ENCODE measurements at places on chromosomes 13 and 19. TPM values are rescaled to one million over a fixed set of nuclear protein-coding genes. Genes with fewer than 3 reads are reported as not detected.
A peak's percentile ranks its signal among the peaks of the same experiment; 100 is the strongest.

GRCh38 chr19:42178791-42179674 is 38.4 kb downstream of the DEDD2 start:
- no peak for DNase-seq

- DNase-seq = no peak
Observed at GRCh38 chr19:30091456-30091855, 149.4 kb downstream of the URI1 start.

- DNase-seq = no peak
Observed at GRCh38 chr13:94394723-94395122, 84.8 kb downstream of the DCT start.

DNA sequence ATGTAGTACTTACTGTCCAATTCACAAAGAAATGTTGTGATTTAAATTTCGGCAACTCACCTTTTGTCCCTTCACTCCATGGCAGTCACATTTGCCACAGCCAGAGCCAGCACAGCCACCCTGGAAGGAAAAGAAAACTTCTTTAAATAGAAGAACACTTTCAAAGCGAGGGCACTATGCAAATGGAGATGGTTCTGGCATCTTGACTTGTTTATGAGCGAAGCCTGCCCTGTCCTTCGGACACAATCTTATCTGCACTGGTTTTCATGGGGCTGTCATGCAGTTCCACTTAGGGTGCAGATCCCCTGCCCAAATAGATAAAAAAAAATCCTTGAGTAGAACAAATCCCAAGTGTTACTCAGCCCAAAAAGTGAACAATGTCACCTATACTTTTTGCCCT is 64.3 kb downstream of the COL4A1 start:
- DNase-seq = no peak

DNA sequence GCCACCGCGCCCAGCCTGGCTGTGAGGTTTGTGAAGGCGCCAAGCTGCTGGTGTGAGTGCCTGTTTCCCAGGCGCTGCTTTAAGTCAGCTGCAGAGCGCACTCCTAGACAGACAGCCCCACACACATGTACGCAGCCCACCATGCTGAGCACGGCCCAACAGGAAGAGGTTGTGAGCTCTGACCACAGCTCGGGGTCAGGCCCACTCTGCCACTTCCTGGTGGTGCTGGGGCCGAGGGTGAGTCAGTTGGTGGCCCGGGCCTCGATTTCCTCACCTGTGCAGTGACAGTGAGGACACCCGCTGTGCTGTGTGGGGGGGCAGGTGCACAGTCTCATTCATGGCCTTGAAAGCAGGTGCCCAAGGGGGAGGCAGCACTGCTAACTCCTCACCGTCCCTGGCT is 106.7 kb downstream of the KDM4B start:
- no peak for DNase-seq

- peak; percentile 60 for DNase-seq
Observed at GRCh38 chr19:9847087-9847671, 12.1 kb downstream of the PIN1 start.

- no peak for DNase-seq
Observed at GRCh38 chr13:43782686-43783085, 4.1 kb downstream of the ENOX1 start.

- no peak for DNase-seq
Observed at GRCh38 chr19:4487572-4487971, 15.5 kb downstream of the HDGFL2 start.

GRCh38 chr13:42048684-42049453 is 421 bp downstream of the DGKH start:
- peak; percentile 71 for DNase-seq

DNA sequence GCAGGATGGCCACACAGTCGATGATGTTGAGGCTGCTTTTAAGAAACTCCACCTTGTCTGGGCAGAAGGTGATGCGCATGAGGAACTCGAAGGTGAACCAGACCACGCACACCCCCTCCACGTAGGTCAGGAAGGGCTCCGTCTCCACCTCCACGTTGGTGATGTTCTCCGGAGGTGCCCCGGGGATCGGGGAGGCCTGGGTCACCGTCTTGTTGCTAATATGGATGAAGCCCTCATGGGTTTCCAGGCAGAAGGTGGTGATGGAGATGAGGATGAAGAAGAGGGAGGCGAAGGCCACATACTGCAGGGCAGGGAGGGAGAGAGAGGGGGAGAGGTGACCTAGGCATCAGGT is 5.4 kb downstream of the KCNC3 start:
- no peak for DNase-seq

DNA sequence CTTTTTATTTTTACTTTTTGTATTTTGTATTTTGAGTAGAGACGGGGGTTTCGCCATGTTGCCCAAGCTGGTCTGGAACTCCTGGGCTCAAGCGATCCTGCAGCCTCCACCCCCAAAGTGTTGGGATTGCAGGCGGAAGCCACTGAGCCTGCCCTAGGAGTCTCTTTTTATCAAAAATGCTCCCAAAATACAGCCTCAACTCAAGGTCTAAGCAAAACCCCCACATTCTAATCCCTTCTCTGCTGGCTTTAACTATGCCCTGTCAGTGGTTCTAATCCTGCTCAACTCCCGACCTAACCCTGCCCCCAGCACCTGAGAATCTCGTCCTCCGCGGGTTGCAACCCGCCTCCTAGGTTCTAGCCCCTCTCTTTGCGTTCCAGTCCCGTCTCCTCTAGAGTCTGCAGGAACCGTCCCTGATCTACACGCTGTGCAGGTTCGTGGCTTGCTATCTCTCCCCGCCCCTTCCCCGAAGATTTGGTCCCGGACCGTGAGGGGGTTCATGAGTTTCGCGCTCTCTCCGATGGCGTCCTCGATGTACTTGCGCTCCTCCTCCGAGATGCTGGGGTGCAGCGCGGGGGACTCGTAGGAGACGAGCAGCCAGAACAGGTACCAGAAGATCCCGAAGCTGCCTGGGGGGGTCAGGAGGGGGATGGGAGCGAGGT is 8.0 kb downstream of the SLC17A7 start:
- DNase-seq = no peak

GRCh38 chr13:111573801-111574200 is 253.4 kb downstream of the TEX29 start:
- no peak for DNase-seq

DNA sequence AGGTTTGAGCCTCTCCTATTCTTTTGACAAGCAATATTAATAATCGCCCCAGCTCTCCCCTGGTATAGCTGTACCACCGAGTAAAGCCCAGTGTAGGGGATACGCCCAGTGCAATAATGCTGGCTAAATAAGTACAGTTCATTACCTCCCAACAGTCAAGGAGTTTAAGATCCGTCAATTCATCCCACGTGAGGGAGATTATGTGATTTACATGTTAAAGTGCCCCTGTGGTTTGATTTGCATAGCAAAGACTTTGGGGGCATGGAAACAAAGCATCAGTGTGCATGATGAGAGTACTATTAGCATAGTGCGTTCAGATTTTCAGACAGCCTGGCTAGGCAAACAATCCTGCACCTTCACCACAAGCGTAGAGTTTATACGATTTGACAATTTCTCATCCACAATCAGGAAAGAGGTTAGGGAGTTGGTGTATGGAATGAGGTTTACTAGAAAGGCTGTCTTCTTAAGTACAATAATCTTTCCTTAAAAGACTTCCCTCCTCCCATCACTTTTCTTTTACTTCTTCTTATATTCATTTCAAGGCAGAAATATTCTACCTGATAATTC is 754.0 kb downstream of the DIAPH3 start:
- no peak for DNase-seq

DNA sequence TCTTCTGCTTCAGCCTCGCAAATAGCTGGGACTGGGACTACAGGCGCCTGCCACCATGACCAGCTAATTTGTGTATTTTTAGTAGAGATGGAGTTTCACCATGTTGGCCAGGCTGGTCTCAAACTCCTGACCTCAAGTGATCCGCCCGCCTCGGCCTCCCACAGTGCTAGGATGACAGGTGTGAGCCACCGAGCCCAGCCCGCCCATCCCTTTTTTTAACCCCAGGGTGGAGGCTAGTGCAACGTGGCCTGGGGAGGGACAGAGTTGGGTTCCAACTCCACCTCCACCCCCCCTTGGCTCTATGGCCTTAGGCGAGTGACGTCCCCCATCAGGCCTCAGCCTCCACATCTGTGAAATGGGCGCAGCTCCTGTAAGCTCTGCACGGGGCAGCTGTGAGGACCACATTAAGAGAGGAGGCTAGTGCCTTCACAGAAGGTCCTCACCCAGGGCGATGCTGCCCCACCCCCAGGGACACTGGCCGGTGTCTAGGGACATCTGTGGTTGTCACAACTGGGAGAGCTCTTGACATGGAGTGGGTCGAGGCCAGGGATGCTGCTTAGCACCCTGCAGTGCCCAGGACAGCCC is 37.7 kb downstream of the SMIM24 start:
- no peak for DNase-seq

DNA sequence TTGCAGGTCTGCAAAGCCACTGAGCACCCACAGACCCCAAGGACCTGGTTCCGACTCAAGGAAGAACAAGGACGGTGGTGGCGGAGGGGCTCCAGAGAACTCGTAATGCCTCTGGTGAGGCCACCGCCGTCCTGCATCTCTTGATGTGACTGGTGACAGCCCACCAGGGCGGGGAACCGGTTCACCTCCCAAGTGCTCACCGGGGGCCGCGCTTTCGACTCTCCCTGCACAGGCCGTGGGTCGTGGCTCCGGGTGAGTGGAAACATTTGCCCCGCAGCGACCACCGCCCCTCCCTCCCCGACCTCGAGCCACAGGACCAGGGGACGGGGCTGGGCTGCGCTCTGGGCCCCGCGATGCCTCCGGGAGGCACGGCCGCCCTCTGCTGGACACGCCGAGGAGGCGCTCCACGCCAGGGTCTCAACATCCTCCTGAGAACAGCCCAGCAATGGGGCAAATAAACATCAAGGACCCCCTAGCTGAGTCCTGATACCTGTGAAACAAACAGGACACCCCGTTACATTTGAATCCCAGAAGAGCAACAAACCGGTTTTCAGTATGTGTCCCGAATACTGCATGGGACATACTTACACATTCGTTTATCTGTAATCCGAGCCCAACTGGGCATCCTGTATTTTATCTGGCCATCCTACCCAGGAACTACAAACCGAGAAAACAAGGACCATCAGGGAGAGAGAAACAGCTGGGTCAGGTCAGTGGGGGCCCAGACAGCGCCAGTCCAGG is 3.9 kb upstream of the PLPP2 start:
- DNase-seq = no peak

DNA sequence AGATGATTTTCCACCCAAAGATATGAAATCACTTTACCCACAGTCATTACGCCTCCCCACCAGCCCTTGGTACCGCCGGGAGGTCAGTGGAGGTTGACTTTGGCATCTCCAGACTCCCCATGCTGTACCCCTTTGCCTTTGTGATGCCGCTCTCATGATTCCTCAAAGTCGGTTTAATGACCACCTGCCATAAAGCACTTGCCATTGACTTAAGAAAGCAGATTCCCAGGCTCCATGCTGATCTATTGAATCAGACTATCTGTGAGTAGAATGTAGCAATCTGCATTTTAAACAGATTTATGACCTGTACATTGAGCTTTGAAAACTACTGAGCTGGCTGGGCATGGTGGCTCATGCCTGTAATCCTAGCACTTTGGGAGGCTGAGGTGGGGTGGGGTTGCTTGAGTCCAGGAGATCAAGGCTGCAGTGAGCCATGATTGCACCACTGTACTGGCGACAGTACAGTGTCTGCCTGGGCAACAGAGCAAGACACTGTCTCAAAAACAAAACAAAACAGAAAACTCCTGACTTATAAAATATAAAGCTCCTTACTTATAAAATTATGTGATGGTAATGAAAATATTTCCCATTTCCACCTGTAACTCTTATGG is 235.2 kb downstream of the KLF5 start:
- no peak for DNase-seq

DNA sequence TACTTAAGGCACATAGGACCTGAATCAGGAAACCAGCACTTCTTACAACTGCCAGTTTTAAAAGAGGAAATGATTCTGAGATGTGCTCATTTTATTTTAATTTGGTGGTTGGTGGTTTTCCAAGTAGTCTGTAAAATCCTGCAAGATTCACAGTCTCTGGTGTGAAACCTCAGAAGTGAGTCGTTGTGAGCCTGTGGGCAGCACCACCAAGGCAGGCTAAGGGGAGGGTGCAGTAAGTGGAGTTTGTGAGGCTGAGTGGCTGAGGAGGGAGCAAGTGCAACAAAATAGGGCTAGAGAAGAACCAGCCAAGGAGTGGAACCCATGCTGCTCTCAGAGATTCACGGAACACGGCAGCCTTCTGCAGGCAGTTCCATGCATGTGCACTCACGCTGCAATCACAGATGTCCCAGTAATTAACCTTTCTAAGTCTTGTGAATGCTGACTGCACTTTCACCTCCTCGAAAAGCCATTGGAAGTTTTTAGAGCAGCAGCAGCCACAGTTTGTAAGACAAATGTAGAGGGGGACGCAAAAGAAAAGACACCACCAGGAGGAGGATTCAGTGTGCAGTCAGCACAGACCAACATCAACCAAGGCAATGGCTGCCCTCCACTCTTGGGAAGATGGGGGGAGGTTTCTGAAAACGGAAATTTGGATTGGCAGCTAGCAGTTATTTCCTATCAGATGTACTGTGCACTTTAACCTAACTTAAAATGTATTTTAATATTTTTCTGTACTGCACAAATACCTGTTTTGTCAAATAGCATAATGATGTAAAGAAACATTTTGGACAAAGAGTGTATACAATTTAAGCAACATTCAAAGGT is 44.9 kb downstream of the ESD start:
- DNase-seq = no peak

DNA sequence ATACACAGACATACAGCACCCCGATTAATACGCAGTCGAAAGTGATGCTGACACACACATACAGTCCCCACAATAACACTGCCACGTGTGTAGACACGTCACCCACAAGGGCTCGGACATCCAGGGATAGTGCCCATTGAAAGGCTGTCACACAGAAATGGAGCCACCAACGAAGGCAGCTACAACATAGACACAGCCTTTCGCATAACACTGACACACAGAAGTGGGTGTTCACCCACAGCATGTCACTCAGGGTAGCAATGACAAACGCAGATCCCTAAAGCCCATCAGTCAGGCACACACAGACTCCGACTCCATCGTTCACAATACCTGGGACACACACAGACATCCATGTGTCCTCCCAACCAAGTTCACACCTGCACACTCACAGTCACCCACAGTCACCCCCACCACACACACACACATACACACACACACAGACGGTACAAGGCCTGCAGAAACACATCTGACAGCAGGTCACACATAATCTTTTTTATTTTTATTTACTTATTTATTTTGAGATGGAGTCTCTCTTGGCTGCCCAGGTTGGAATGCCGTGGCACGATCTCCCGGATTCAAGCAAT is 10.4 kb upstream of the NANOS3 start:
- no peak for DNase-seq

- no peak for DNase-seq
Observed at GRCh38 chr19:44907613-44908012, 2.0 kb downstream of the APOE start.

- DNase-seq = peak; percentile 19
Observed at GRCh38 chr13:44817131-44817671, 172.1 kb downstream of the NUFIP1 start.

- no peak for DNase-seq
Observed at GRCh38 chr19:35408284-35409171, 37.7 kb downstream of the GPR42 start.

GRCh38 chr13:108961542-108962125 is 332.2 kb downstream of the MYO16 start:
- peak; percentile 60 for DNase-seq

GRCh38 chr13:43058318-43058674 is 34.9 kb downstream of the DNAJC15 start:
- DNase-seq = no peak

Gene SOX1
- not detected for total RNA-seq

Gene NLRP9
- not detected for total RNA-seq

Gene TLE2
- 38.8 TPM for total RNA-seq

Gene RRAS
- total RNA-seq = 89.5 TPM

Gene PSPC1
- total RNA-seq = 55.7 TPM

Gene FLT1
- total RNA-seq = 178 TPM
